ENCODE measurements at places on chromosomes 7 and 10.

- DNase-seq = no peak
Measured at GRCh38 chr10:58241346-58241745, 26.3 kb downstream of the IPMK start.

DNA sequence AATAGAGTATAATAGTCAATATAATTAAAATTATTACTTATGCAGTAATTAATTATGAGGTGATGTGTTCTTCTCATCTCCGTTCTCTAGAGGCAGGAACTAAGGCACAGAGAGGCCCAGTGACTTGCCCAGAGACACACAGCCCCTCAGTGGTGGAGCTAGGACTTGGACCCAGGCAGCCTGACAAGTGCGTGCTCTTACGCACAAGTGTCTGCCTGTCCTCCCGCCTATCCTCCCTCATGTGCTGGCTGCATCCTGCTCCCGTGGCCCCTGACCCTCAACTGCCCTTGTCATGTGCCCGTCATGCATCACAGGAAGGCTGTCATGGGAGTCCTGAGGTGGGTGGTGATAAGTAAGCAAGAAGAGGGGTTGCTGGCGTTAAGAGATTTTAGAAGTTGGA lies 14.3 kb downstream of the IL2RA start:
- DNase-seq = no peak

DNA sequence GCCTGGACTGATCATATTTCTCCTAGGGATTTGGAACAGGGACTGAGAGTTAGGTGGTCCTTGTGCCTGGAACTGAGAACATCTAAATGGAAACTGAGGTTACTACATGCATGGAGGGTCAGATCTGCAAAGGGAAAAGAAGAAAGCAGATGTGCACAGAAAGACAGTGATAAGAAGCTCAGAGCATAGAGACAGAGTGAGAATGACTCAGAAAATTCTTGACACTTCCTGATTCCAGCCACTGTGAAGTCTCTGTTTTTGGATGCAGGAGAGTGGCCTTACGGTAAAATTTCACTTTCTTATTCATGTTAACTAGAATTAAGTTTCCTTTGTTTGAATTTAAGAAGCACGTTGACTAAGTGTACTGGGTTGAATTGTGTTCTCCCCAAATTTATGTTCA lies 241.7 kb downstream of the TMEM26 start:
- DNase-seq = no peak

- DNase-seq = no peak
Measured at GRCh38 chr7:25857376-25858067, 294.5 kb upstream of the NFE2L3 start.

- no peak for DNase-seq
Measured at GRCh38 chr7:5418285-5418582, 5.4 kb downstream of the TNRC18 start.

DNA sequence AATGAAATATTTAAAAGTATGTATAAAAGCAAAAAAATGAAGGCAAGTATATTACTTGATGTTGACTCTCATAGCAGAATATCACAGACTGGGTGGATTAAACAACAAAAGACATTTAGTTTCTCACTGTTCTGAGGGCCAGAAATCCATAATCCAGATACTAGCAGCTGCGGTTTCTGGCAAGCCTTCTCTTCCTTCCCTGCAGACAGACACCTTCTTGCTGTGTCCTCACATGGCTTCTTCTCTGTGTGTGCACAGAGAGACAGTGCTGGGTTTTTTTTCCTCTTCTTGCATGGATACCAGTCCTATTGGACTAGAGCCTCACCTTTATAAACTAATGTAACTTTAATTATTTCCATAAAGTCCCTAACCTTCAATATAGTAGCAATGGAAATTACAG lies 127.9 kb upstream of the AKR1E2 start:
- no peak for DNase-seq

DNA sequence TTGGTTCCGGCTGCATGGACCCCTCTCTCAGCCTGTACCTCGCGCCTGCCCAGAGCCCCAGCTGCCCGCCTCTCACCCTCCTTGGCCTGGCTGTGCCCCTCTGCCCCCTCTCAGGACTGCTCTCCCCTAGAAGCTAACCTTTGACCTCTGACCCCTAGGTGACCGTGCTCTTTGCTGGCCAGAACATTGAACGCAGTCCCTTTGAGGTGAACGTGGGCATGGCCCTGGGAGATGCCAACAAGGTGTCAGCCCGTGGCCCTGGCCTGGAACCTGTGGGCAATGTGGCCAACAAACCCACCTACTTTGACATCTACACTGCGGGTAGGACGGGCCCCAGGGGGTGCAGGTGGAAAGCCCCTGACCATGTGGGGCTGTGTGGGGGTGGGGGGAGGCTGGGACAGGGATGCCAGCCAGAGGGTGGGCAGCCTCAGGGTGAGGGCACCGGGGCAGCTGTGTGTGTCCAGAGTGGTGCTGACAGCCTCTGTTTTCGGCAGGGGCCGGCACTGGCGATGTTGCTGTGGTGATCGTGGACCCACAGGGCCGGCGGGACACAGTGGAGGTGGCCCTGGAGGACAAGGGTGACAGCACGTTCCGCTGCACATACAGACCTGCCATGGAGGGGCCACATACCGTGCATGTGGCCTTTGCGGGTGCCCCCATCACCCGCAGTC lies 8.0 kb downstream of the FLNC start:
- no peak for DNase-seq

DNA sequence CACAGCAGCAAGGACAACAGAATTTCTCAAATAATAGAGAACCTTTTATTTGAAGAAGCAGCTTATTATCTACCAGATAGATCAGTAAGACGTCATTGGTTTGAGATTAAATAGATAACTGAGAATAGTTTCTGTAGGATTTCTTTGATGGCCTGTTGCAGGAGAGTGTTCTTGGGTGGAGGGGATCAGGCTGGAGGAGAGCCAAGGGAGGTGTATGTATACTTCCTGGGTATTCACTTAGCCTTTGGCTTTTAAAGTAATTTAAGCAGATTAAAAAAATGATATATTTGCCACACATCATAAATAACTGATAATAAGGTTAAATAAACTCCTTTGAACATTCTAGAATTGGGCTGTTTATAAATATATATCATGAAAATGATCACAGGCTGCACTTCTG lies 486.1 kb upstream of the IGFBP3 start:
- no peak for DNase-seq

- DNase-seq = no peak
Measured at GRCh38 chr7:46210467-46210866, 289.4 kb upstream of the IGFBP3 start.
